ENCODE measurements at places on chromosomes 2 and 18. TPM values are rescaled to one million over a fixed set of nuclear protein-coding genes. Genes with fewer than 3 reads are reported as not detected.
A peak's percentile ranks its signal among the peaks of the same experiment; 100 is the strongest.

The TGFA gene
- not detected for total RNA-seq

DNA sequence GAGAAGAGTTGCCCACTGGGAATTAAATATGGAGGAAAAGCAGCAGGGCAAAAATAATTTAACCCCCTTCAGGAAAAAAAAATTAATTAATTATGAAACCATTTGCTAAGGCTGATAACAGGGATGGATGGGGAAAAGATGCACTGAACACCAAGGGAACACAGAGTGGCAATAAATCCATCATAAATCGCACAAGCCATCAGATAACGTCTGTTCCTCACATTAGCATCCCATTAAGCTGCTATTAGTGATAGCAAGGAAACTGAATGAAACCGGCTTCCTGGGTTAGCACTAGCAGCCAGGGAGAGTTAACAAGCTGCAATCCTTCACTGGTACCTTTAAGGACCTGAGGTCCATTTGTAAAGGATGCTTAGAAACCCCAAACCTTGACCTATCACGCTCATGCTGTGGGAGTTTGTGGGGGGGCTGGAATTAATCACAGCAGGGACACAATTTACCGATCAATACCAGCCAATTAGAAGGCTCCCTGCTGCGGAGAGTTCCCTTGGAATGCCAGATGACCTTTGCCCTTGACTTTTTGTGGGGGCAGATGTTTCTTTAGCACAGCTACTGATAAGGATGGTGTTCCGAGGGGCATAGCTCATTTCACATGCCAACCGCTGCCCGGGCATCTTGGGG, 175.5 kb upstream of the KLF7 start:
- H3K4me3 ChIP-seq, result no peak overlapping the region
- H3K36me3 ChIP-seq, result peaks cover 3% of the 10 kb centered on the region
- no peak overlapping the region for H3K27ac ChIP-seq
- no peak for DNase-seq

GRCh38 chr2:173157676-173158293, 82.1 kb downstream of the MAP3K20 start:
- no peak for DNase-seq
- no peak overlapping the region for H3K4me3 ChIP-seq
- H3K27me3 ChIP-seq, result no peaks in the 10 kb centered on the region
- peaks cover 27% of the 10 kb centered on the region for H3K4me1 ChIP-seq
- H3K36me3 ChIP-seq, result peaks cover 8% of the 10 kb centered on the region
- H3K27ac ChIP-seq, result no peak overlapping the region

- H3K36me3 ChIP-seq, result no peaks in the 10 kb centered on the region
- H3K4me3 ChIP-seq, result no peak overlapping the region
- H3K27me3 ChIP-seq, result no peaks in the 10 kb centered on the region
- DNase-seq, result no peak
- peaks cover 6% of the 10 kb centered on the region for H3K4me1 ChIP-seq
Measured at GRCh38 chr2:57330447-57330846, 716.2 kb upstream of the VRK2 start.

- H3K4me3 ChIP-seq, result no peak overlapping the region
- no peak for DNase-seq
- no peaks in the 10 kb centered on the region for H3K36me3 ChIP-seq
- no peak overlapping the region for H3K27ac ChIP-seq
- H3K27me3 ChIP-seq, result peaks cover 7% of the 10 kb centered on the region
Measured at GRCh38 chr2:8609357-8609811, 72.5 kb upstream of the ID2 start.

The CFC1 gene
- not detected for total RNA-seq

DNA sequence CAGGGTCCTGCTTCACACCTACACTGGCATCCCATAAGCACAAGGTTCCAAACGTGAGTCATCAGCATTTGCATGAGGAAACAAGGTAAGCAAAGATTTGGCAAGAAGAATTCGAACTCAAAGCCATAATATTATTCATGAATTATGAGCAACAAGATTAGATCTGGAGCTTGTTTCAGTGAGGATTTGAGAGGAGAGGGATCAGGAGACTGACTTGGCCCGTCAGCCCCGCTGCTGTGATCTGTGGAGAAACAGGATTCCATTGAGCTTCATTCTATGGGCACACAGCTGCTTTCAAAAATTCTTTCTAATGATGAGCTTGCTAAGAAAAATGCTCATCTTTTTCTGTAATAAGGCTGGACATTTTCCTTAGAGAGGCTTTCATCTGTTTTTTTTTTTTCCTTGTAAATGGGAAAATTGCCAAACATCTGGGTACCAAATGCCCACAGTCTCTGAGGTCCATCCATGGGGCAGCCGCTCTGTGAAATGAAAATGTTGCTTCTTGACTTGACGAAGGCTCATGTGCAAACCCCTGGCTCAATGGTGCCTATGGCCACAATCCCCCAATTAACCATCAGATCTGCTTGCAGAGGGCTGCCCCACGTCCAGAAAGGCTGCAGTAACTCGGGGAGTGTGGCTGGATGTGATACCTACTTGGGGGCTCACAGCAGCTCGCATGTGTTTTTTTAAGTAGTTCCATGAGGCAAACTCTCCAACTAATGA, 179.3 kb downstream of the TMEM18 start:
- no peaks in the 10 kb centered on the region for H3K36me3 ChIP-seq
- no peak overlapping the region for H3K27ac ChIP-seq
- DNase-seq, result no peak
- H3K27me3 ChIP-seq, result peaks cover 20% of the 10 kb centered on the region
- H3K4me1 ChIP-seq, result peaks cover 6% of the 10 kb centered on the region

DNA sequence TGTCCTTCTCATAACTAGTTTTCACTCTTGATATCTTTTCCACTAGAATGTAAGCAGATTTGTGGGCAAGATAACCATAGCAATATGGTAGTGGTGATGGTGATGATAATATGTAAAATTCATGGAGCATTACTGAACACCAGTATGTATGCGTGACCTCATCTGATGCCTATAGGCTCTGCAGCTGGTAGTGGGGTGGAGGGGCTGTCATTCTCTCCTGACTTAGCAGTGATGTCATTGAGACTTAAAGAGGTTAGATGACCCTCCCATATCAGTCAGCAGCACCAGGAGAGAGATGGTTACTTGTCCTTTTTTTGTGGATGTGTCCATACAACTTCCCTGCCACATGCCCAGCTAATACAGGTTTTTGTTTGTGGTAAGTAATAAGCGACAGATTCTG, 27.9 kb downstream of the PARD3B start:
- H3K4me3 ChIP-seq, result no peak overlapping the region
- no peaks in the 10 kb centered on the region for H3K4me1 ChIP-seq
- no peaks in the 10 kb centered on the region for H3K36me3 ChIP-seq
- no peaks in the 10 kb centered on the region for H3K27me3 ChIP-seq
- DNase-seq, result no peak

DNA sequence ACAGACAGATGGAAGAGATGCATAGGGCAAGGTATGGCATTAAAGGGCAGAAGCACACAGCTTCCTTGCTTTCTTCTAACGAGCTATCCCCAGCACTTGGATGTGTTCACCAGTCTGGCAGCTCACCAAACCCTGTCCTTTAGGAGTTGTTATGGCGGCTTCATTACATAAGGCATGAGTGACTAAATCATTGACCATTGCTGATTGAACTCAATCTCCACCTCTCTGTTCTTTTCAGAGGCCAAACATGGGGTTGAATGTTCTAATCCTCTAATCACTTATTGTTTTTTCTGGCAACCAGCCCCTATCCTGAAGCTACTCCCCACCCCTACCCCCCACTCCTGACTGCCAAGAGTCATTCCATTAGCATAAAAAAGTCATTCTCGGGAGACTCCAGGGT, 301.8 kb downstream of the XIRP2 start:
- DNase-seq, result no peak
- no peak overlapping the region for H3K4me3 ChIP-seq
- H3K36me3 ChIP-seq, result no peaks in the 10 kb centered on the region
- H3K27ac ChIP-seq, result no peak overlapping the region
- no peaks in the 10 kb centered on the region for H3K27me3 ChIP-seq

- H3K4me1 ChIP-seq, result peaks cover 7% of the 10 kb centered on the region
- DNase-seq, result no peak
- no peak overlapping the region for H3K4me3 ChIP-seq
- H3K36me3 ChIP-seq, result no peaks in the 10 kb centered on the region
- H3K27ac ChIP-seq, result no peak overlapping the region
Measured at GRCh38 chr2:206858687-206859329, 80.5 kb upstream of the CPO start.

The NCKAP1 gene
- 165 TPM for total RNA-seq

DNA sequence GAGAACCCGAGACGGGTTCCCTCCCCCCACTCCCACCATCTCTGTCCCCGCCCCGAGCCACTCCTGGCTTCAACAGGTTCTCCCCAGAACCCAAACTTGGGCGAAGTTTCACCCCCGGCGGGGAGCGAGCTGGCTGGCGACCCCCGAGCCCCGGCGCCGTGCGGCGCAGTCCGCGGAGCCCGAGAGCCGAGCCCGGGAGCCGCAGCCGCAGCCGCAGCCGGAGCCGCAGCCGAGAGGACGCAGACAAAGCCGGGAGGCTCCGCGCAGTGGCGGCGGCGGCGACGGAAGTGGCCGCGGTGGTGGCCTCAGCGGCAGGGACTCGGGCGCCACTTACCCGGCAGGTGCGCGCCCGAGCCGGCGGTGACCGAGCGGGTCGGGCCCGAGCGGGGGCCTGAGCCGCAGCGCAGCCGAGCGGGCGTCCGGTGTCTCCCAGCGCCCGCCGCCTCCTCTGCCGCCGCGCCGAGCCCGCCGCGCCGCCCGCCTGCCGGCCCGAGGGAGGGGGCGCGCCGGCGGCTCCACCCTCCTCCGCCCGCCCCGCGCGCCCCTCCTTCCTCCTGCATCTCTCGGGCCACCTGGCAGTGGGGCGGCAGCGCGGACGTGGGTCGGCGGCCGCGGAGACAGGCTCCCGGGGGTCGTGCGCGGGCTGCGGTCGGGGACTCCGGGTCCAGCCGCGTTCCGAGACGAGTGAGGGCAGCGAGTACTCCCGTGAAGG, at the start of gene ECEL1:
ECEL1 (minus strand) TSS at position 450 of the 712 bp plus-strand sequence. CDS start 1,181 bp downstream, outside the sequence.
- H3K36me3 ChIP-seq, result no peaks in the 10 kb centered on the region
- no peak for DNase-seq
- H3K4me3 ChIP-seq, result peak within 1 kb of the TSS; percentile 54

GRCh38 chr2:190668892-190669291, 20.0 kb downstream of the NAB1 start:
- H3K4me1 ChIP-seq, result peaks cover 17% of the 10 kb centered on the region
- peaks cover 47% of the 10 kb centered on the region for H3K36me3 ChIP-seq
- no peak overlapping the region for H3K27ac ChIP-seq
- no peaks in the 10 kb centered on the region for H3K27me3 ChIP-seq
- no peak for DNase-seq

The SPDYA gene
- 1.2 TPM for total RNA-seq

The GPR45 gene
- total RNA-seq, result not detected

GRCh38 chr2:206512999-206513398, 69.7 kb downstream of the ADAM23 start:
- H3K36me3 ChIP-seq, result no peaks in the 10 kb centered on the region
- no peak for DNase-seq
- no peak overlapping the region for H3K27ac ChIP-seq
- peaks cover 5% of the 10 kb centered on the region for H3K4me1 ChIP-seq
- H3K4me3 ChIP-seq, result no peak overlapping the region

DNA sequence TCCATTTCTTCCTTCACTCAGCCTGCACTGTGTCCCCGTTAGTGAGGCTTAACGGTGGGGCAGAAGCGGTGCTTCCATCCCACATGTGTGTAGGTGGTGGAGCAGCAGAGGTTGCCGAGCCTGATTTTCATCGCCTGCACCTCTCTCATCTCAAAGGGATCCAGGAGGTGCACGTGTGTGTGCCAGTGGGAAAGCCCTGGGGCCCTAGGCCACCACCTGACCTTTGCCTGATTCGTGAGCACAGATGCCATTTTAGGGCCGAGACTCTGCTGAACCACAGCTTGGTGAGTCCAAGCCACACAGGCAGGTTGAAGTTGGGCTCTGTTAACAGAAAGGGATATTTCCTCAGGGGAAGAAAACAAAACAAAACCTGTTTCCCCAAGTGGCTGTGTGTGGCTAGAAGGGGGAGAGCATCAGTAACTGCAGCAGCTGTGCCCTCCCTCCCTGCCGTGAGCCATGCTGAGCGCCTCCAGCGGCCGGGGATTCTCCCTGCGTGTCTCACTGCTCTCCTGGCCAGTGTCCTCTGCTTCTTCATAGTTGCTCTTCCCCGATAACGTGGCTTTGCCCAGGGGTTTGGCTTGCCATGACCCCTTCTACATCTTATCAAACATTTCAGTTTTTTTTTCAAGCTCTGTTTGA, 81.5 kb downstream of the MAPRE2 start:
- no peaks in the 10 kb centered on the region for H3K27me3 ChIP-seq
- DNase-seq, result no peak
- no peak overlapping the region for H3K4me3 ChIP-seq
- peaks cover 7% of the 10 kb centered on the region for H3K36me3 ChIP-seq
- H3K27ac ChIP-seq, result no peak overlapping the region

DNA sequence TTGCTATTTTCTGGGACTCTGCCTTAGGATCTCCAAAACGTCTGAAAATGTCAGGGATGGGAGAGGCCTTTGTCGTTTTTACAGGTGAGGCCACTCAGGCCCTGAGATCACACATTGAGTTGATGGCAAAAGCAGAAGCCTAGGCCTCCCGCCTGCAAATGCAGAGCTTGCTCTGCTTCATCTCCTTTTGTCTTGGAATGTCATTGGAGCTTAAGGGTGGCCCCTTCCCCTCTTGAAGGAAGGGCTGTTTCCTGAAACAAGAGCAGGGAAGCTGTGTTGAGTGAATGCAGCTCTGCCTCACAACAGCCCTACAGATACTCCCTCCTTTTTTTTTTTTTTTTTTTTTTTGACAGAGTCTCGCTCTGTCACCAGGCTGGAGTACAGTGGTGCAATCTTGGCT, 123.5 kb downstream of the GLI2 start:
- H3K27ac ChIP-seq, result no peak overlapping the region
- H3K4me1 ChIP-seq, result peaks cover 55% of the 10 kb centered on the region
- DNase-seq, result no peak

DNA sequence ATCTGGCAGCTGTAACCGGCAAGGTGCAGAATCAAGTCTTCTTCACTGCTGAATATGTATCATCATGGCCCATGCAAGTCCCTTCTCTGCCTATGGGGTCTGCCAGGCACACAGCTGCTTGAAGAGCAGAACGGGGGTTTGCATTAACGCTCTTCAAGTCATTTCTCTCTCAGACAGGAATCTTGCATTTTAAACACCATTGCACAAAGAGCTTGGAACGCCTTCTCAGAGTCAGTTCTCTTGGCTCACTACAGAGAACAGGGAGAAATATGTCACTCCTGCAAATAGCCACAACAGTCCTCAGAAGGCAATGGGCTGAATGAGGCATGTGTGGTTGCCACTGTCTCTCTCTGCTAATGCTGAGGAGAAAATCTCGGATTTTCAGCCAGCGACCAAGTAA, 2173.5 kb upstream of the PIK3C3 start:
- no peak for DNase-seq
- H3K27me3 ChIP-seq, result peaks cover 2% of the 10 kb centered on the region
- H3K27ac ChIP-seq, result no peak overlapping the region
- H3K4me1 ChIP-seq, result peaks cover 11% of the 10 kb centered on the region
- H3K36me3 ChIP-seq, result no peaks in the 10 kb centered on the region
- no peak overlapping the region for H3K4me3 ChIP-seq

GRCh38 chr2:73111073-73112025, 1.4 kb downstream of the RAB11FIP5 start:
- H3K27ac ChIP-seq, result peak overlapping the region; percentile 87
- H3K4me1 ChIP-seq, result peaks cover 45% of the 10 kb centered on the region
- no peak for DNase-seq
- no peaks in the 10 kb centered on the region for H3K36me3 ChIP-seq
- H3K4me3 ChIP-seq, result peak overlapping the region; percentile 83

Data from osteocyte (in vitro differentiated cells).